ENCODE measurements at places on chromosomes 2 and 18. TPM values are rescaled to one million over a fixed set of nuclear protein-coding genes. Genes with fewer than 3 reads are reported as not detected.

The SULT1C2 gene
- polyA plus RNA-seq = 86.3 TPM

DNA sequence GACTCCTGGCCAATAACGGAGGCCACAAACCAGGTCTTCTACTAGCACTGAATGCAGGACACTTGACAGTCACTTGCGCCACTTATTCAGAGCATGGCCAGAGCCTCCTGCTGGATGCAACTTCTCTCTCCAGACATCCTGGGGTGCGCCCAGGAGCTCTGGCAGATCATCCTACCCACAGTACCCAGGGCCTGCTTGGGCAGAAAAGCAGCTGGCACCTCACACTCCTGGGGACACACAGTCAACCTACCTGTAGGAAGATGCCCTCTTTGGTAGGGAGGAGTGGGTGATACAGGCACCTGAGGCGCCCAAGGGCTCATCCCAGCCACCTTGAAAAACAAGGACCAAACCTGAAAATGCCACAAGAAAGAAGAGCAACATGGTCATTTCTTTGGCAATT is 13.3 kb downstream of the GALNT14 start:
- DNase-seq = no peak

DNA sequence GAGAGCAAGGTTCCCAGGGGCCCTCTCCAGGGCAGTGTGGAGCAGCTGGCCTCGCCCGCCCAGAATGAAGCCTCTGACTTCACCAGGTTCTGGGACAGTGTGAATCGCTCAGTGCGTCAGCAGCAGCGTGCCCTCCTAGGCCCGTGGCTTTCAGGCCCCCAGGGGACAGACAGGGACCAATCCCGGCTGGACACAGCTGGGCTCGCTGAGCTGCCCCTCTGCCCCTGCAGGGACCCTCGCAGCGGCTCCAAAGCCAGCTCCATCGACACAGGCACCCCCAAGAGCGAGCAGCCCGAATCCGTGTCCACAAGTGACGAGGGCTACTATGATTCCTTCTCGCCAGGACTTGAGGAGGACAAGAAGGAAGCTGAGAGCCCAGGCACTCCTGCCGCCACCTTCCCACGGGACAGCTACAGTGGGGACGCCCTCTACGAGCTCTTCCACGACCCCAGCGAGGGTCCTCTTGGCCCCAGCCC is 7.6 kb downstream of the AMER3 start:
- DNase-seq = no peak

DNA sequence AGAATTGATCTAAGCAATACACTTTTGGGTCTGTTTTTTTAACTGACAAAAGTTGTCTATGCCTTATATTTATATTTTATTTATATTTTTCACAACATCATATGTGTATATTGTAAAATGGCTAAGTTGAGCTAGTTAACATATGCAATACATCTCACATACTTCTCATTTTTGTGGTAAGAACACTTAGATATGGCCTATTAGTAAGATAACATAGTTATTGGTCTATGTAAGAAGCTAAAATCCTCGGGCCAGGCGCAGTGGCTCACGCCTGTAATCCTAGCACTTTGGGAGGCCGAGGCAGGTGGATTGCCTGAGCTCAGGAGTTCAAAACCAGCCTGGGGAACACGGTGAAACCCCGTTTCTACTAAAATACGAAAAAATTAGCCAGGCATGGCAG is 275.6 kb upstream of the ID2 start:
- no peak for DNase-seq

GRCh38 chr2:121965661-121966060 is 210.2 kb downstream of the TSN start:
- DNase-seq = no peak
